ENCODE measurements at places on chromosomes 12 and 14. TPM values are rescaled to one million over a fixed set of nuclear protein-coding genes. Genes with fewer than 3 reads are reported as not detected.

DNA sequence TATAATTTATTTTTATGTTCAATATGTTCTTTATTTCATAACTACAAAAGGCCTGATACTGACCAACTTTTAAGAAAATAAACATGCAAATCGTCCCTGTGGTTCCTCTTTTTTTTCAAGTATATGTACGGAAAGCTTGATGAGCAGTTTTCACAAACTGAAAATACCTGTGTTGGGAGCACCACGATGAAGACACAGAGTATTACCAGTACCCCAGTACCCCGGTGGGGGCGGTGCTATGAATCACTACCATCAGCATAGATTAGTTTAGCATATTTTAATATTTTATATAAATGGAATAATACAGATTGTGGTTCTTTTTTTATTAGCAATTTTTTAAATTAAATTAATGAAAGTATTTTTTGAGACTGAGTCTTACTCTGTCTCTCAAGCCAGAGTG lies 7.0 kb downstream of the B4GALNT3 start:
- DNase-seq = no peak

GRCh38 chr12:66240096-66240820 lies 51.2 kb downstream of the IRAK3 start:
- DNase-seq = no peak

The JDP2 gene
- total RNA-seq = 27.2 TPM

DNA sequence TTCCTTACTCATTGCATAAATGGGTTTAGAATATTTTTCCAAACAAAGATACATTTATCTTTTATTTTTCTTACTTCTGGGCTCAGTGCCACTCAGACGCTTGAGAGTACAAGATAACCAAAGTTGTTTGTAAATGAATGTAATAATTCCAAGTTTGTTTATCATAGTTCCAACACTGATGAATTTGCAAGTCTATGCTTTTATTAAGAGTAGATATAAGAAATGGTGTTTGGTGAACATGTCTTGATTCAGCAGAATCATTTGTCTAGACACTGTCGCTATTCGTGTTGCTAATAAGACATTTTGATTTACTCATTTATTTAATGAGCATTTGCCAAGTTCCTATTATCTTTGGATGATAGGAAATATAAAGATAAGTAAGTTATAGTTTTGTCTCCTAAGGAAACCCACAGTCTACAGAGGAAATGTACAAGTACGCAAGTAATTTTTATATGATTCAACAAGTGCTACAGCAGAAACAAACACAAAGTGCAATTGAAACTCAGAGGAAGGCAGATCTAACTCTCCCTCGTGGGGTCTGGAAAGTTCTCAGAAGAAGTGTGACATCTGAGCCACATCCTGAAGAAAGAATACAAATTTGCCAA lies 132.8 kb upstream of the FSCB start:
- DNase-seq = no peak

DNA sequence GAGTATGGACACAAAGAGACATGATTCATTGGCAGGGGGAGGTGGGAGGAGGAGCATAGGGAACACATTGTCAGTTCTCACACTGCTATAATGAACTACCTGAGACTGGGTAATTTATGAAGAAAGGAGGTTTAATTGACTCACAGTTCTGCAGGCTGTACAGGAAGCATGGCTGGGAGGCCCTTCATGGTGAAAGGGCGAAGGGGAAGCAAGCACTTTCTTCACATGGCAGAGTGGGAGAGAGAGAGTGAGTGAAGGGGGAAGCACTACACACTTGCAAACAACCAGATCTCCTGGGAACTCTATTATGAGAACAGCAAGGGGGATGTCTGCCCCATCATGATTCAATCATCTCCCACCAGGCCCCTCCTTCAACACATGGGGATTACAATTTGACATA lies 391.8 kb downstream of the BMP4 start:
- DNase-seq = no peak

The MIP gene
- total RNA-seq = not detected
